ENCODE measurements at places on chromosomes 13 and 19. TPM values are rescaled to one million over a fixed set of nuclear protein-coding genes. Genes with fewer than 3 reads are reported as not detected.
A peak's percentile ranks its signal among the peaks of the same experiment; 100 is the strongest.

The U2AF1L4 gene
- 18.4 TPM for total RNA-seq

GRCh38 chr19:46950526-46951170, 69.0 kb upstream of the NPAS1 start:
- DNase-seq, result no peak

DNA sequence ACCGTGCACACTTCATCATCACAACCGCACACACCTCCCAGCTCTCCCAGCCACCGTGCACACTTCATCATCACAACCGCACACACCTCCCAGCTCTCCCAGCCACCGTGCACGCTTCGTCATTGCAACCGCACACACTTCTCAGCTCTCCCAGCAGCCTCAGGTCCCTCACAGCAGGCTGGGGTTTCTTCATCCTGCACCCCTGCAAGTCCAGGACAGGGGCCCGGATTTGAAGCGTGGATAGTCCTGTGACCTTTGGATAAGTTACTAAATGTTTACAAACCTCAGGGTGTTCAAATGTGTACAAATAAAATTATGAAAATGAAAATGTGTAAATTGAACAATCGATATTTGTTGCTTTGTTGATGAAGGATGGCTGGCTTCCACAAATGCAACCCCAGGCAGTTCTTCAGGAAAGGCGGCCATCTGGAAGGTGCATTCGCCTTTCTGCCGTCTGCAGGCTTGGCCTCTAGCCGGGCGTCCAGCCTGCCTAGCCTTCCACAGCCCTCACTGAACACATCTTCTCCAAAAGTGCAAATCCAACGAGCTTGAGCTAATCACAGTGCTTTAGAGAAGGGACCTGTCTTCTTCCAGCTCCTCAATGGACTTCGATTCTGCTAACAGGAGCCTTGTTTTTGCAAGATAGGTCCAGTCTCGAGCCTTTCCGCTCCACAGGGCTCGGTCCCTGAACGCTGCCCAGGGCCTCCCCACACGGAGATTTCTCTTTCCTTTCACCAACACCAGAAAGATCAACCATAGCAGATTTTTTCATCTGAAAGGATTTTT, 74.2 kb downstream of the SPACA7 start:
- DNase-seq, result no peak

DNA sequence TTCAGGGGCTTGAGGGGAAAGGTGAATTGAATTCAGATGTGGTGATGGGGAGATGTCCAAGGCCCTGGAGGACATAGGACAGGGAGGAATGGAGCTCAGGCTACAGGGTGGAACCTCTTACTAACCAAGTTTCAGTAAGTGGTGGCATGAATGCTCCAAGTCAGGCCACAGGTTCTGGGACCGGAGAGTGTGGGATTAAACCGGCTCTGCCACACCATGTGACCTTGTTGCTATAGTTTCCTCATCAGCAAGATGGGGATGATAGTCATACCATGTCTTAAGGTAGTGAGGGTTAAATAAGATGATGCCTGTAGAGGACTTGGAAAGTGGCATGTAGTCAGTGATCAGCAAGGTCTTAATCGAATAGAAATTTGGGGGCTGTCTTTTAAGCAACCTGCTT, 16.3 kb downstream of the GPR183 start:
- DNase-seq, result no peak

DNA sequence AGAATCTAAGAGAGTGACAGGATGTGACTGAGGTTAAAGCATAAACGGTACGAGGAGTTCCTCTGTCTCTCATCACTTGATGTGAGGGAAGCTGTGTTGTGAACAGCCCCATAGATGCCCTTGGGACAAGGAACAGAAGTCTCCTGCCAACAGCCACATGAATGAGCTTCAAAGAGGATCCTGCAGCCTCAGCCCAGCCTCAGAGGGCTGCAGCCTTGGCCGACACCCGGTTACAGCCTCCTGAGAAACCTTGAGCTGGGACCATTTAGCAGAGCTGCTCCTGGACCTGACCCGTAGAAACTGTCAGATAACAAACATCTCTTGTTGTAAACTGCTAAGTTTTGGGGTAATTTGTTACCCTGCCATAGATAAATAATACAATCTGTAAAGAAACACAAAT, 54.2 kb downstream of the CCNE1 start:
- DNase-seq, result no peak

- no peak for DNase-seq
These were observed 453.7 kb upstream of the HTR2A start for GRCh38 chr13:47350334-47351124.

DNA sequence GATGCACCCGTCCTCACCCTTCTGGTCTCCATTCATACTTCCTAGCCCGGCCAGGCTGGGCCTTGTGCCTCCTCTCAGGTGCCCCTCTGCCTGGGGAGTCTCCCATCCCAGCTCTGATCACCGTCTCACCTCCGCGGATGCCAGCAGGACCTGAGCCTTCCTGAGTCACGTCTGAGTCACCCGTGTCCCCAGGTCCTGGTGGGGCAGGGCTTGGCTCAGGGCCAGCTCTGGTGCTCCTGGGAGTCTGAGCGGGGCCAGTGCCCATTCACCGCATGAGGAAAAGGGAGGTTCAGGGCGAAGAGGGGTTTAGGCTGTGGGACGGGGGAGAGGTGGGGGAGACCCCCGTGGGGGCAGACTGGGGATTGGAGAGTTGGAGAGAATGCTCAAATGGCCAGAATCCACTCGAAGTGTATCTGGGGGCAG, 593 bp downstream of the ATP8B3 start:
- peak; percentile 70 for DNase-seq

- no peak for DNase-seq
These were observed 27.6 kb downstream of the DHX34 start for GRCh38 chr19:47376589-47377144.

- DNase-seq, result no peak
These were observed 46.8 kb downstream of the METTL21C start for GRCh38 chr13:102648046-102648445.

Measured in left ventricle myocardium superior (tissue), 1 donor.